Progenitor cell of endocrine pancreas (in vitro differentiated cells): ENCODE measurements at places on chromosomes 7 and 10. TPM values are rescaled to one million over a fixed set of nuclear protein-coding genes. Genes with fewer than 3 reads are reported as not detected.

MRPL43 gene
- 70.7 and 72.4 TPM in 2 replicates for total RNA-seq

INTS15 gene
- total RNA-seq: 48.6 and 57.1 TPM in 2 replicates

CNNM1 gene
- 0.36 and 0.38 TPM in 2 replicates for total RNA-seq

TNRC18 gene
- 190 and 197 TPM in 2 replicates for total RNA-seq

ENKUR gene
- 0.46 and 1.0 TPM in 2 replicates for total RNA-seq

ATOH7 gene
- 0.65 and 0.73 TPM in 2 replicates for total RNA-seq

ZNHIT1 gene
- total RNA-seq: 60.2 and 62.2 TPM in 2 replicates

GRCh38 chr7:130485734-130486113 is 6.2 kb upstream of the MEST start:
- H3K4me3 ChIP-seq: peak overlapping the region; percentile 84

GRCh38 chr10:88318803-88319202 is 264.3 kb downstream of the RNLS start:
- no peak for DNase-seq
- peaks cover 3% of the 10 kb centered on the region for H3K27me3 ChIP-seq
- H3K4me3 ChIP-seq: no peak overlapping the region
- H3K36me3 ChIP-seq: peaks cover 8% of the 10 kb centered on the region

DNA sequence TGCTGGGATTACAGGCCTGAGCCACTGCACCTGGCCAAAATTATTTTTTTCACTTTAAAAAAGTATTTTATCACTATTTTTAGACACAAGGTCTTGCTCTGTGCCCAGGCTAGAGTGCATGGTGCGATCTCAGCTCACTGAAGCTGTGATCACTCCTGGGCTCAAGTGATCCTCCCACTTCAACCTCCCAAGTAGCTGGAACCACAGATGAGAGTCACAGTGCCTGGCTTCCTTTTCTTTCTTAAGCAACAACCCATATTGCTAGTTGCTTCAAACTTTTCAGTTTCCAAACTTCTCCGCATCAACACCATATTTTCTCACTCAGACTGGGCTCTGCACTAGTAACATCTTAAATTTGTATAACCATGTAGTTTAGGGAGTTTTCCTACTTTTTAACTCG is 9.5 kb upstream of the SMC3 start:
- peaks cover 44% of the 10 kb centered on the region for H3K4me1 ChIP-seq
- H3K27ac ChIP-seq: peak overlapping the region; percentile 54
- no peaks in the 10 kb centered on the region for H3K27me3 ChIP-seq

- H3K4me1 ChIP-seq: peaks cover 16% of the 10 kb centered on the region
- H3K27ac ChIP-seq: no peak overlapping the region
These were observed 9.8 kb downstream of the VSIR start for GRCh38 chr10:71763352-71764127.

DNA sequence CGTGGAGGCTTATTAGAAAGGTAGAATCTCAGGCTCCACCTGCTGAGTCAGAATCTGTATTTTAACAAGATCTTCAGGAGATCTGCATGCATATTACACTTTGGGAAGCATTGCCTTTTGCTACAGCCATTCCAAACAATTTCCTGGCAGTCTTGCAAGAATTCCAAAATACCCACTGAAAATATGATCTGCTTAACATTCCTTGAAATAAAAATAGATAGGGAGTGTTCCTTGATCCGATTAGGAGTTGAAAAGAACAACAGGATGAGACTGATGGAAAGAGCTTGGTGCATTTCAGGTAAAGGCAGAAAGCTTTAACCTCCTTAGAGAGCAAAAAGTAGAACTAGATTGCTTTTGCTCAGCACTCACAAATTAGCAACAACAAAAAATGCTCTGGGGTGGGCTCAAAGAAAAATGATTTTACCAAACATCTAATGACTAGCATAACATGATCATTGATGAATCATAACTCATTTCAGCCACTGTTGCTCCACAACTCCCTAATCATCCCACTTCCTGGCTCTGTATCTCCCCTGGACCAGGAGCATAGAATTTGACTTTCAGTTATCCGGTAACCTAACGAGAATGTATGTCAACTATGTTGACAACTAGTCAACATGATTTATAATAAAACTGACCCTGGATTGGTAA is 115.2 kb downstream of the RNLS start:
- no peak overlapping the region for H3K4me3 ChIP-seq
- H3K27me3 ChIP-seq: no peaks in the 10 kb centered on the region
- H3K27ac ChIP-seq: no peak overlapping the region
- H3K36me3 ChIP-seq: no peaks in the 10 kb centered on the region
- H3K4me1 ChIP-seq: peaks cover 7% of the 10 kb centered on the region

DNA sequence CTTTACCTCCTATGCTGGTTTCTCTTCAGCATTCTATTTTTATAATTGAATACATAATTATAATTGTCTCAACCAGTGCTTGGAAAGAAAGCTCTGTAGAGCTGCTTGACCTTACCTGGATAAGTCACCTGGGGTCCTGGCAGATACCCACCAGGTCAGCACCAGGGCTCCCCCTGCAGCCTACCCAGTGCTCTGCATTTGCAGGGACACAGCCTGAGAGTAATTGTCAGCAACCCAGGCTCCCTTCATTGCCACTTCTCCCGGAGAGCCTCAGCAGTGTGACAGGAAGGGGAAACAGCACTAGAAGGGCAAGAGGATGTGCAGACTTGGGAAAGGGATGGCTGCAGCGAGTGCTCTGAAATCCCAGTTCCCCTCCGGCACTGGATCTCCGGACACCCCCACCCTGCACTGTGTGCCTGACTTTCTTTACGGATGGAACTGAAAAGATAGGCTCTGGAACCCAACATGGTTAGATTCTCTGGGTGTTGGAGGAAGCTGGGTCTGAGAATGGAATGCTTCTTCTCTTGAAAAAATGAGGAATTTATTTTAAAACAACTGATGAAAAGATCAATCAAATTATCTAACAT is 11.4 kb upstream of the PAX4 start:
- H3K36me3 ChIP-seq: no peaks in the 10 kb centered on the region
- peak; percentile 51 for DNase-seq
- H3K27ac ChIP-seq: no peak overlapping the region

GRCh38 chr10:126463286-126463685 is 75.0 kb upstream of the ADAM12 start:
- H3K4me1 ChIP-seq: no peaks in the 10 kb centered on the region
- no peaks in the 10 kb centered on the region for H3K36me3 ChIP-seq
- H3K27ac ChIP-seq: no peak overlapping the region
- H3K4me3 ChIP-seq: no peak overlapping the region
- peaks cover 39% of the 10 kb centered on the region for H3K27me3 ChIP-seq
- DNase-seq: no peak

DNA sequence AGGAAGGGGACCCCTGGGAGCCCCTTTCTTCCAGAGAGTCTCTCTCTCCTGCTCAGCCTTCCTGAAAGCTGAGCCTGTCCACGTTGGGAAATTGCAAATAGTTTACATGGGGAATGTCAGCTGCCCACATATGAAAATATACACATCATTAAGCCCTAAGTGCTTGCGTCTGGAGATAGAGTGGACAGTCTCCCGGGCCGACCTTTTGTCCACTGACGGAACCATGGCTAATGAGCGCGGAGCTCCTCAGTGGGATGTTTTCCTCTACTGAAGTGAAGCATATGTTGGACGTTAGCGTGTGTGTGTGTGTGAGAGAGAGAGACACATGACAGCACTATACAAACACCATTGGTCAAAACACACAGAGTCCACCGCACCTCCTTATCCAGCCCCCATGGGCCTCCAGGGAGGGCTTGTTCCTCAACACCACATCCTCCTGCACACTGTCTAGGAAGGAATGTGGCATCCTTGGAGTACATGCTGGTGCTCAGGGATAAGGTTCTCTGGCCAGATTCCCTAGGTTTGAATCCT is 128.4 kb downstream of the RGS10 start:
- H3K27ac ChIP-seq: peak overlapping the region; percentile 97
- no peak for DNase-seq
- H3K4me3 ChIP-seq: no peak overlapping the region
- no peaks in the 10 kb centered on the region for H3K36me3 ChIP-seq
- H3K4me1 ChIP-seq: peaks cover 44% of the 10 kb centered on the region

DNA sequence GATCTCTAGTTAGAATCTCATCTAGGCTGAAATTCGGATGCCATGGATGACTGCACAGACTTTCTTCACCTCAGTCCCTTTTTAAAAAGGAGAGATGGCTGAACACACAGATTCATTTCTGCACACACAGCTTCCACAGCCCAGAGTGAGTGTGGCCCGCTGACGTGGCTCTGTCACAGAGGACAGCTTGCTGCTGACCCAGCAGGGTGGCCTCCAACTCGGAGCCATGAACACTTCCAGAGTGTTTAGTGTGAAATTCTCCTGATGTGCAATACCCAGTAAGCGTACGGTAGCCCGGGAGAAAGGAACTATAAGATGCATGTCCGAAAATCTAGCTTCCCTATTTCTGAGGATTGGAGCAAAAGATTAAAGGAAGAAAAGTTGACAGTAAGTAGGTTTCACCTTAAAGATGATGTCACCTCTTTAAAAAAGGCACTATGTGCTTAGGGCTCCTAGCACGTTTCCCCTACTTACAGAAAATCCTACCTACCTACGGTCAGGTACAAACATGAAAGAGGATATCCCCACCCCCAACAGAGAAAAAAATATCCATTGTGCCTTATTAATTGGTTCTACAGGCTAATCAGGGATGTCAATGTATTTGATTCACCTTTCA is 162.2 kb downstream of the RAPGEF5 start:
- no peaks in the 10 kb centered on the region for H3K36me3 ChIP-seq
- no peak for DNase-seq
- no peak overlapping the region for H3K27ac ChIP-seq

GRCh38 chr10:68301790-68302502 is 29.9 kb upstream of the HNRNPH3 start:
- H3K4me3 ChIP-seq: no peak overlapping the region
- no peak overlapping the region for H3K27ac ChIP-seq
- H3K4me1 ChIP-seq: peaks cover 13% of the 10 kb centered on the region
- no peak for DNase-seq
- H3K36me3 ChIP-seq: no peaks in the 10 kb centered on the region
- no peaks in the 10 kb centered on the region for H3K27me3 ChIP-seq

GRCh38 chr7:133044722-133045473 is 37.0 kb downstream of the CHCHD3 start:
- H3K27me3 ChIP-seq: no peaks in the 10 kb centered on the region
- no peak overlapping the region for H3K27ac ChIP-seq
- H3K4me1 ChIP-seq: peaks cover 10% of the 10 kb centered on the region
- no peak overlapping the region for H3K4me3 ChIP-seq

- DNase-seq: no peak
- peaks cover 20% of the 10 kb centered on the region for H3K4me1 ChIP-seq
- H3K27ac ChIP-seq: no peak overlapping the region
- H3K36me3 ChIP-seq: no peaks in the 10 kb centered on the region
These were observed 59.5 kb downstream of the CHST15 start for GRCh38 chr10:124033887-124034218.

GRCh38 chr10:119655566-119656001 is 4.4 kb downstream of the BAG3 start:
- no peak overlapping the region for H3K27ac ChIP-seq
- peaks cover 6% of the 10 kb centered on the region for H3K36me3 ChIP-seq
- no peaks in the 10 kb centered on the region for H3K27me3 ChIP-seq
- H3K4me3 ChIP-seq: no peak overlapping the region
- no peak for DNase-seq
- H3K4me1 ChIP-seq: peaks cover 24% of the 10 kb centered on the region

- H3K27me3 ChIP-seq: peaks cover 61% of the 10 kb centered on the region
- H3K36me3 ChIP-seq: no peaks in the 10 kb centered on the region
- no peak overlapping the region for H3K4me3 ChIP-seq
These were observed 18.3 kb upstream of the TBX20 start for GRCh38 chr7:35272246-35272645.

- no peaks in the 10 kb centered on the region for H3K27me3 ChIP-seq
- DNase-seq: no peak
- no peak overlapping the region for H3K27ac ChIP-seq
- no peaks in the 10 kb centered on the region for H3K36me3 ChIP-seq
- H3K4me1 ChIP-seq: no peaks in the 10 kb centered on the region
- H3K4me3 ChIP-seq: no peak overlapping the region
These were observed 76.6 kb downstream of the GPR37 start for GRCh38 chr7:124688991-124689390.

GRCh38 chr10:62225362-62225761 is 43.3 kb downstream of the RTKN2 start:
- peaks cover 2% of the 10 kb centered on the region for H3K36me3 ChIP-seq
- no peaks in the 10 kb centered on the region for H3K27me3 ChIP-seq
- DNase-seq: no peak
